ENCODE measurements at places on chromosomes 2 and 18.
A peak's percentile ranks its signal among the peaks of the same experiment; 100 is the strongest.

DNA sequence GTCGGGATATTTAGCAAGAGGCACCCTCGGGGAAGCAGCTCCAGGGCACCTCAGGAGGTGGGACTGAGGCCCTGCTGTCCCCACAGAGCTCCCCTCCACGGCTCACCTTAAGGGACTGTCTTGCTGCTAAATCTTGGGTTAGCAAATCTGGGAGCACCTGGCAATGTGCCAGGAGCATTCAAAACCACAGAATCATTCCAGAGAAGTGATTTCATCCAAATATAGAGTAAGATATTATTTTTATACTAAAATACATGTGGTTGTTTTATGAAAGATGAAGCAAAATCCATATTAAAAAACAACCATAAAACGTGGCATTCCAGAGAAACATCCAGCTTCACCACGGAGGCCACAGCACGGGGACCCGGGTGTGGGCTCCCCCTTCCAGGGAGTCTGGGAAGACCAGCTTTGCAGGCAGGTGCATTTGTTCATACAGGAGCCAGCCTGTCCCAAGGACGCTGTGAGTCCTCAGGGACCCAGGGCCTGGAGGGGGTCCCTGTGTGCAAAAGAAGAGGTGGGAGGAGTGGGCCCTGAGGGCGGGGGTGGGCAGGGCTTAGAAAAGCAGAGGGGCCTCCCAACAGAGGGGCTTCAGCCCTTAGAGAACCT is 16.3 kb downstream of the HS1BP3 start:
- DNase-seq, result peak; percentile 72

- no peak for DNase-seq
These were observed 58.0 kb downstream of the TMEM163 start for GRCh38 chr2:134660626-134661402.

- DNase-seq, result no peak
These were observed 199.1 kb upstream of the CCDC150 start for GRCh38 chr2:196440413-196440812.

GRCh38 chr2:205657579-205657978 is 24.7 kb upstream of the NRP2 start:
- DNase-seq, result peak; percentile 47

- peak; percentile 48 for DNase-seq
These were observed 34.1 kb upstream of the GNAL start for GRCh38 chr18:11654736-11655605.

DNA sequence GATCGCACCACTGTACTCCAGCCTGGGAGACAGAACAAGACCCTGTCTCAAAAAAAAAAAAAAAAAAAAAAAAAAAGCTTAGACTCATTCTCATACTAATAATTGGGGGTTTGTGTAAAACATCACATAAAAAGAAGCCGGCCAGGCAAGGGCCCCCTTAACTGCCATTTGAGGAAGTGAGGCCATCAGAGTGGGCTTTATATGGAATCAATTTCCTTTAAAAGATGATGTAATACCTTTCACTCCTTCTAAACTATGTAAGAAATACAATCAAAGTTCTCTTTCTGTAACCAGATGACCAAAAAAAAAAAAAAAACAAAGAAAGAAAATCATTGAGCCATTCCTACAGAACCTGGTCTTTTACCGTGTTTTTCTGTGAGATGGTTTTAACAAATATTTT is 13.1 kb upstream of the GPR55 start:
- no peak for DNase-seq

DNA sequence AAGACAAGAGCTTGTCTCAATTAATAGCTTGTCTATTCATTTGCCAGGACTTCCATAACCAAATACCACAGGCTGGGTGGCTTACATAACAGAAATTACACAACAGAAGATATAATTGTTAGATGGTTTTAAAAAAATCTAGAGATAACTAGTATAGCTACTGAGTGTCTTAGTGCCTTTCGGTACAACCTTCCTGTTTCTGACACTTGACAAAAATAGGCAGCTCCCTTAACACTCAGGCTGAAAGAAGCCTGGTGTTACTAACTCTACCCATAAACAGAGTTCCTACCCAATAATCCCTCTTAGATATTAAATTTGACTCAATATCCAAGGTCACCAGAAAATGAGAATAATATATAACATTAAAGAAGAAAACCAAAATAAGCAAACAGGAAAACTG is 129.7 kb downstream of the BARD1 start:
- DNase-seq, result no peak

- no peak for DNase-seq
These were observed 137.5 kb downstream of the MAP3K20 start for GRCh38 chr2:173213181-173213580.

DNA sequence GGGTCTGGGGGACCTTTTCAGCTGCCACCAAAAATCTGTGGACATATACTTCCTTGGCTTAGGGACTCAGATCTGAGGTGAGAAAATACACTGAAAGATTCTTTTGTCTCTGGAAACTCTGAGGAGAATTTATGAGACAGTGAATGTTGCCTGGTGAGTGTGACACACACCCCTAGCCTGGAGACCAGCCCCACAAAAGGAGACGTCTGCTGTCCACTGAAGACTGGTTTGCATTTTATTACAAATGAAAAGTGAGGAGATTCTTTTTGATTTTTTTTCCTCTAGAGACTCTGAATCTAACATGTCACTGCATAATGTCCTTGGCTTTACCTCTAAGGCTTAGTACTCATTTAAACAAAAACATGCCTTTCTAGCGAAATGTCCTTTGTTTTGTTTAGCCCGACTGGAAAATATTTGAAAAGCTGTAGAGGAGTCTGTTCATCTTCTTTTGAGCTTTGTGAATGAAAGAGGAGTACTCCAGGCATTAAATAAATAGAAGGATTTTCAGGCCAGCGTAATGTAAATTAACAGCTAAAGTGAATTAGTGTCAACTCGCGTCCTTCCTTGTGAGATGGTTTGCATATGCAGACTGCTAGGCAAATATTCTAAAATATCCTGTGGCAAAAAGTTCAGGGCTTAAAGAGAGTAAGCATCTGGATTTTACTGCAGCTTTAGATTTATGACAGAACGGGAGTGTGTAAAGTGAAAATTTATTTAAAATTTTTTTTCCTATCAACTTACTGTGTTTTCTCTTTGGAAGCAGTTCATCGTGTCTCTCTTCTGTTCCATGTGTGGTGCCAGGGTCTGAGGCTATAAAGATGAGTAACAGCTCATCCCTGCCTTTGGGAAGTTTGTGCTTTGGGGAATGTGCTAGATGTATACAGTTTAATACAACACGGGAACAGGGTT is 125.4 kb downstream of the VWA3B start:
- no peak for DNase-seq
